Esophagus squamous epithelium (tissue), 5 donors: ENCODE measurements at places on chromosomes 7 and 10. TPM values are rescaled to one million over a fixed set of nuclear protein-coding genes. Genes with fewer than 3 reads are reported as not detected.

GRCh38 chr7:132072165-132072564 is 504.1 kb downstream of the PLXNA4 start:
- no peak overlapping the region for H3K4me3 ChIP-seq
- no peaks in the 10 kb centered on the region for H3K36me3 ChIP-seq
- no peak for DNase-seq
- no peak overlapping the region for H3K27ac ChIP-seq
- peaks cover 10% of the 10 kb centered on the region for H3K4me1 ChIP-seq

- H3K4me3 ChIP-seq: no peak overlapping the region
- no peaks in the 10 kb centered on the region for H3K27me3 ChIP-seq
- H3K4me1 ChIP-seq: peaks cover 4% of the 10 kb centered on the region
Observed at GRCh38 chr7:47375121-47375938, 206.6 kb downstream of the TNS3 start.

- H3K36me3 ChIP-seq: no peaks in the 10 kb centered on the region
- no peak overlapping the region for H3K4me3 ChIP-seq
- no peak for DNase-seq
- H3K27ac ChIP-seq: no peak overlapping the region
- peaks cover 9% of the 10 kb centered on the region for H3K4me1 ChIP-seq
- no peaks in the 10 kb centered on the region for H3K27me3 ChIP-seq
Observed at GRCh38 chr10:61606959-61607907, 55.5 kb upstream of the CABCOCO1 start.

DNA sequence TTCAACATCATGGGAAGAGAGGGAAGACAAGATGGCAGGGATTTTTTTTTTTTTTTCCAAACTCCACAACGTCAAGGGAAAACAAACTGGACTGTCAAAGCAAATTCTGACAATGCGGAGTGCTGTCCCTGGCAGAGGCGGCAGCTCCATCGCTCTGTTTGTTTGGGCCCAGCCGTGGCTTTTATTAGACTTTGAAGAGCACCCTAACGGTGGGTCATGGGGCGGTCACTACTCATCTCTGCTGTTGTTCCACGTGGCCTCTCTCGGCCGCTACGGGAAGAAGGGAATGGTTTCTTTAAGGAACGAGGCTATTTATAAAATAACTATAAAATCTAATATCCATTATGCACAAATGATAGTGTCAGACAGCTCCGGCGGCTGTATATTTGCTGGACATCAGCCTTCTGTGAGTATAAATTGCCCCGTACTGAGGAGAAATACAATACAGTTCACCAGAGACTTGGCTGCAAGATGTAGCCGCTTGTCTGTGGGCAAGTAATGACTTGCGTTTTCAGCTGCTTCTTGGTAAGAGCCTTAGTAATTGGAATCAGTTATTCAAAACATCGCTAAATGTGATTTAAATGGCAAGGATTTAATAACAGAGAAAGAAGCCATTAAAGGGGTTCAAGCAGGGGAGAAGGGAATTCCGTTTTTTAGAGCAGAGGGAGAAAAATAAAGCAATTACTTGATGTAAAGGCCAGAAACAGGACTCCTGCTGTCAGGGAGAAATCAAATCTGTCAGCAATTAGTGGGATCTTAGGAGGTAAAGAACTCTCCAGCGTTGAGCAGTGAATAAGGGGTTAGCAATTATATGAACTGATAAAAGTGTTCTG is 61.7 kb upstream of the RAB11FIP2 start:
- peaks cover 25% of the 10 kb centered on the region for H3K4me1 ChIP-seq
- no peak overlapping the region for H3K4me3 ChIP-seq
- DNase-seq: no peak
- H3K27ac ChIP-seq: no peak overlapping the region
- no peaks in the 10 kb centered on the region for H3K27me3 ChIP-seq

DNA sequence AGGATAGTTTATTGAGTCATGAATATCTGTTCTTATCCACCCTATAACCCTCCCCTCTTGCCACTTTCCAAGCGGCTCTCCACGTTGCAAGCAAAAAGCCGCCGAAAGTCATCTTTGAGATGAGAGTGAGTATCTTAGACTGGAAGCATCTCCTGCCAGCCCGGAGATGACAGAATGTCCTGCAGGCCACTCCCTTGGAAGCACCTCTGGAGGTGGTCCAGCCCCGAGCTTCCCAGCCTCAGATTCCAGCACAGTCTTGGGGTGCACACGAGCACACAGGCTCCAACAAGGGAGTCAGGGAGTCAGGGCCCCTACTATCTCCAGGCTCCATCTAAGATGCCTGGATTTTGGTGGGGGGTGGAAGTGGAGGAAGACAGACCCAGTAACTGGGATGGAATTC is 5.5 kb upstream of the ELN start:
- DNase-seq: no peak
- H3K4me1 ChIP-seq: peaks cover 59% of the 10 kb centered on the region
- no peak overlapping the region for H3K4me3 ChIP-seq
- H3K36me3 ChIP-seq: no peaks in the 10 kb centered on the region
- no peaks in the 10 kb centered on the region for H3K27me3 ChIP-seq

- no peak overlapping the region for H3K27ac ChIP-seq
- no peak overlapping the region for H3K4me3 ChIP-seq
- no peaks in the 10 kb centered on the region for H3K36me3 ChIP-seq
- H3K27me3 ChIP-seq: no peaks in the 10 kb centered on the region
- no peak for DNase-seq
- H3K4me1 ChIP-seq: no peaks in the 10 kb centered on the region
Observed at GRCh38 chr7:120944826-120945562, 5.6 kb upstream of the ING3 start.

- no peak overlapping the region for H3K27ac ChIP-seq
- H3K4me1 ChIP-seq: no peaks in the 10 kb centered on the region
- H3K27me3 ChIP-seq: peaks cover 21% of the 10 kb centered on the region
- no peak overlapping the region for H3K4me3 ChIP-seq
Observed at GRCh38 chr7:26483843-26484242, 192.2 kb downstream of the SNX10 start.

DNA sequence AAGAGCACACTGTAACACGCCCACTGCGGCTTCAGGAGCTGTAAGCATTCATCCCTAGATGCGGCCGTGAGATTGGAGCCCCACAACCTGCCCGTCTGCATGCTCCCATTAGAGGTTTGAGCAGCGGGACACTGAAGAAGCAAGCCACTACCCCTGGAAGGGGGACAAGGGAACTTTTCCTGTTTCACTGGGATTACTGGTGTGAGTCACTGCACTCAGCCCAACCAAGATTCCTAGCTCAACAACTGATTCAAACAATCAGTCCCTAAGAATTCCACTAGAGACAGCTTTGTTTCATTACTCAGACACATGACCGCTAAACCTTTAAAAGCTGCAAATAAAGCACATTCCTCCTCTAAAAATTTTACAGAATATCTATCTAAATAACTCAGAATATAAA is 69.8 kb downstream of the ORC5 start:
- DNase-seq: no peak
- H3K36me3 ChIP-seq: no peaks in the 10 kb centered on the region
- no peak overlapping the region for H3K27ac ChIP-seq
- no peak overlapping the region for H3K4me3 ChIP-seq
- no peaks in the 10 kb centered on the region for H3K4me1 ChIP-seq

GRCh38 chr7:11831736-11832495 is at the start of gene THSD7A:
TSS of gene THSD7A (minus strand) at chr7:11832198. CDS start at chr7:11831946, 252 bp downstream.
- no peaks in the 10 kb centered on the region for H3K27me3 ChIP-seq
- no peak for DNase-seq
- peaks cover 21% of the 10 kb centered on the region for H3K4me1 ChIP-seq
- peak within 1 kb of the TSS; percentile 51 for H3K4me3 ChIP-seq
- no peaks in the 10 kb centered on the region for H3K36me3 ChIP-seq

DNA sequence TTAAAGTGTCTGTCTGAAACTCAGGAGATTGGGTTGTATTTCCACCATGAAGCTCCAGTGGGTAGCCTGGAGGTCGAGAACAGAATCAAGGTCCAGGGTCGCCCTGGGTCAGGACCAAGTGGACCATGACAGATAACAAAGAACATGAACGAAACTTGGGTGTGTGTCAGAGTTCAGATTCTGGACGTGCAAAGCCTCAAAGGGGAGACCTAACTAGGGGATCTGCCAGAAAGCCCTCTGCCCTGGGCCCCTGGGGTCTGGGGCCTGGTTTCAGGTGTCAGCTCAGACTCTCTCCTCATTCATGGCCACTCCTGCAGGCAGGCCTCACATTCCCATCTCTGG is 1.6 kb downstream of the RASSF4 start:
- no peaks in the 10 kb centered on the region for H3K27me3 ChIP-seq
- H3K36me3 ChIP-seq: peaks cover under 1% of the 10 kb centered on the region
- H3K27ac ChIP-seq: no peak overlapping the region
- H3K4me1 ChIP-seq: peaks cover 46% of the 10 kb centered on the region

DNA sequence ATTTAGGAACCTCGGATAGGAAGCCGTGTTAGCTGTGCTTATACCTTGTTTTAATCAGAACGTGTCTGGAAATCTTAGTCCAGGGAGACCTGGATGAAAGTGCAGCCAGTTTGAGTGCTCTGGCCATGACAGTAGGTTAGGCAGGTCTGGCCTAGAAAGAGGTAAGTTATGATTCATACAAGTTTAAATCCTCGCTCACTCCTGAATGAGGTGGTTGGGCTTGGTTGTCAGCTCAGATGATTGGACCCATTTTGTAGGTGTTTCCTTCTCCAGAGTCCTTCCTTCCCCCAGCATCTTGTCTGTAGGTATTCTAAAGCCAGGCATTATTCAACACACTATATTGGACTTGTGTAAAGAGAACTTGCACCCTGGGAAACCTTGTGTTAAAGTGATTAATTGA is 561.9 kb upstream of the GALNT17 start:
- H3K27me3 ChIP-seq: no peaks in the 10 kb centered on the region
- no peak overlapping the region for H3K27ac ChIP-seq
- H3K36me3 ChIP-seq: no peaks in the 10 kb centered on the region
- no peak for DNase-seq

- no peak overlapping the region for H3K27ac ChIP-seq
- no peaks in the 10 kb centered on the region for H3K36me3 ChIP-seq
- no peaks in the 10 kb centered on the region for H3K27me3 ChIP-seq
- no peak overlapping the region for H3K4me3 ChIP-seq
Observed at GRCh38 chr10:10925667-10926066, 92.0 kb upstream of the CELF2 start.

DNA sequence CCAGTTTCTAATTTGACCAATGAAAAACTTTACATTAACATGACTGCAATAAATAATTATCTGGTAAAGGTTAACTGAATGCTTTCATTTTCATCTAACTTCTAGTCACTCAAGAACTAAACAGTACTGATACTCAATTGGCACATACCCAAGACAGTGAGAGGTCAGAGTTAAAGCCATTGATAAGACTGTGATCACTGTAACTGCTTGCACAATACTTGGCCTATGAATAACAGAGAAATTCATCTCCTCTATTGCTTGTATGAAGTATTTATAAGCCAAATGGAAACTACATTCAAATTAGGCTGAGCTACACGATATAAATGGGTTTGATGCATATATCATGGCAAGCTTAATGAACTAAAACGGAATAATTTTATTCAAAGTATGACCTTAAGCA is 43.0 kb downstream of the HERC4 start:
- peaks cover 85% of the 10 kb centered on the region for H3K36me3 ChIP-seq
- no peaks in the 10 kb centered on the region for H3K4me1 ChIP-seq
- DNase-seq: no peak
- H3K27me3 ChIP-seq: no peaks in the 10 kb centered on the region
- H3K27ac ChIP-seq: no peak overlapping the region
- H3K4me3 ChIP-seq: no peak overlapping the region

GRCh38 chr7:5692845-5693278 is 88.6 kb downstream of the RNF216 start:
- H3K36me3 ChIP-seq: no peaks in the 10 kb centered on the region
- H3K27me3 ChIP-seq: no peaks in the 10 kb centered on the region

DNA sequence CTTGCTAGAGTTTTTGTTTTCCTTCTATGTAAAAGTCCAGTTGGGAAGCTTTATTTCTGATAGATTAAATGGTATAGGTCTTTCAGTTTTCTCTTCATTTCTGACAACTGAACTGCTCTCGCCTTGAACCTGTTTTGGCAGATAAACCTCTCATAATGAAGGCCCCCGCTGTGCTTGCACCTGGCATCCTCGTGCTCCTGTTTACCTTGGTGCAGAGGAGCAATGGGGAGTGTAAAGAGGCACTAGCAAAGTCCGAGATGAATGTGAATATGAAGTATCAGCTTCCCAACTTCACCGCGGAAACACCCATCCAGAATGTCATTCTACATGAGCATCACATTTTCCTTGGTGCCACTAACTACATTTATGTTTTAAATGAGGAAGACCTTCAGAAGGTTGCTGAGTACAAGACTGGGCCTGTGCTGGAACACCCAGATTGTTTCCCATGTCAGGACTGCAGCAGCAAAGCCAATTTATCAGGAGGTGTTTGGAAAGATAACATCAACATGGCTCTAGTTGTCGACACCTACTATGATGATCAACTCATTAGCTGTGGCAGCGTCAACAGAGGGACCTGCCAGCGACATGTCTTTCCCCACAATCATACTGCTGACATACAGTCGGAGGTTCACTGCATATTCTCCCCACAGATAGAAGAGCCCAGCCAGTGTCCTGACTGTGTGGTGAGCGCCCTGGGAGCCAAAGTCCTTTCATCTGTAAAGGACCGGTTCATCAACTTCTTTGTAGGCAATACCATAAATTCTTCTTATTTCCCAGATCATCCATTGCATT is 27.1 kb downstream of the MET start:
- H3K4me1 ChIP-seq: peaks cover 16% of the 10 kb centered on the region
- no peaks in the 10 kb centered on the region for H3K27me3 ChIP-seq
- H3K36me3 ChIP-seq: no peaks in the 10 kb centered on the region
- no peak overlapping the region for H3K27ac ChIP-seq
- no peak overlapping the region for H3K4me3 ChIP-seq
- DNase-seq: no peak

- no peaks in the 10 kb centered on the region for H3K27me3 ChIP-seq
- peaks cover 63% of the 10 kb centered on the region for H3K36me3 ChIP-seq
- H3K4me3 ChIP-seq: no peak overlapping the region
- no peak overlapping the region for H3K27ac ChIP-seq
Observed at GRCh38 chr10:24606021-24606420, 117.7 kb downstream of the ARHGAP21 start.

- no peak for DNase-seq
- no peaks in the 10 kb centered on the region for H3K27me3 ChIP-seq
- no peak overlapping the region for H3K4me3 ChIP-seq
Observed at GRCh38 chr7:34823650-34824258, 165.7 kb downstream of the NPSR1 start.

The JCAD gene
- 8.1 TPM for total RNA-seq

The CCL24 gene
- 2.2 TPM for total RNA-seq

The CHN2 gene
- total RNA-seq: 8.6 TPM

The ARL4A gene
- total RNA-seq: 102 TPM

The PCLO gene
- 5.8 TPM for total RNA-seq

The VSTM2A gene
- total RNA-seq: not detected

The ZNF727 gene
- total RNA-seq: 0.29 TPM

The MCM7 gene
- total RNA-seq: 67.3 TPM

The FGL2 gene
- total RNA-seq: 16.4 TPM

The ATP5F1C gene
- 380 TPM for total RNA-seq
